Tibial nerve (tissue), 4 donors: ENCODE measurements at places on chromosomes 2 and 18. TPM values are rescaled to one million over a fixed set of nuclear protein-coding genes. Genes with fewer than 3 reads are reported as not detected.

DNA sequence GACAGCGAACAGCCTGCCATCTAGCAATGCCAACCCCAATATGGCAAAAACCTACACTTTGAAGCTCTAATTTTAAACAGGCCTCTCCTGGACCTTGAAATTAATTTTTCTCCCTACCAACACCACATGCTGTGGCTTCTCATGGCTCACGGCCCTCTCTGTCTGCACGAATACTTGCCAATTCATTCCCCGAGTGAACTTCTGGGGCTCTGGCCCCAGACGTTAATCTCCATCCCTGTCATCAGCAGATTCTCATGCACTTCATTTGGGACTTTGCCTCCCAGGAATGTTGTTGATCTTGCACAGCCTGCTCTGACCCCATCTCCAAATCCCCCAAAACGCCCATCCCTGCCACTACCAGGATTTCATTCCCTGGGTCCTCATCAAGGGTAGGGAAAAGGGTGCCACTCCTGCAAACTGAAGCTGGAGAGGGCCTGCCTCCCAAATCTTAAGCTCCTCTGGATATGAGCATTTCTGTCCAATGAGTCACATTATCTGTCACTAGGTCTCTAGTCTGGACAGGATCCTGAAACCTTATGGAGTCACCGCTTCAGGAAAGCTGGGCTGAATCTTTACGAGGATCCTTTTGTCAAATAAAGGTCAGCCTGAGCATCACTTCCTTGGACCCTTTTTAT lies 10.4 kb downstream of the FIGLA start:
- no peak overlapping the region for H3K27ac ChIP-seq
- no peak overlapping the region for H3K4me3 ChIP-seq
- no peaks in the 10 kb centered on the region for H3K36me3 ChIP-seq
- DNase-seq, result no peak
- no peaks in the 10 kb centered on the region for H3K4me1 ChIP-seq
- H3K27me3 ChIP-seq, result no peaks in the 10 kb centered on the region

GRCh38 chr2:221973902-221974301 lies 324.9 kb downstream of the PAX3 start:
- H3K27ac ChIP-seq, result no peak overlapping the region
- no peaks in the 10 kb centered on the region for H3K4me1 ChIP-seq
- no peak overlapping the region for H3K4me3 ChIP-seq
- H3K27me3 ChIP-seq, result no peaks in the 10 kb centered on the region
- H3K36me3 ChIP-seq, result no peaks in the 10 kb centered on the region
- DNase-seq, result no peak

DNA sequence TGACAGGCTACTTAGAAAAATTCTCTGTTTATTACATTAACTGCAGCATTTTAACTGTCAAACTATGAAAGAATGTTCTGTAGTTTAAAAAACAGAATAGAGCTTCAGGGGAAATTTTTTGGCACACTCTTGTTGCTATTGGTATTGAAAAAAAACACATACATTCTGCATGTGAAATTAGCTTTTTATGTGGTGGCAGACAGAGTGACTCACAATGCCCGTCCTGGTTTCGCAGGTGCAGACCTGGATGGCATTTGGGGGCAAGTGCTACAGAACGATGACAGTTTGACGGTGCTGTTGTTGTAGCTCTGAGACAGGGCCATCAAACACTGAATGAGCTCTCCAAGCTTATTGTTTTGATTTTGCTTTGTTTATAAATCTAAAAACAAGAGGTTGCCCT lies 105.0 kb upstream of the MAP3K20 start:
- no peak overlapping the region for H3K27ac ChIP-seq
- H3K27me3 ChIP-seq, result no peaks in the 10 kb centered on the region
- H3K4me1 ChIP-seq, result peaks cover 23% of the 10 kb centered on the region

- no peak for DNase-seq
- H3K4me3 ChIP-seq, result no peak overlapping the region
- H3K4me1 ChIP-seq, result no peaks in the 10 kb centered on the region
Measured at GRCh38 chr2:109482361-109482861, 131.4 kb downstream of the SEPTIN10 start.

DNA sequence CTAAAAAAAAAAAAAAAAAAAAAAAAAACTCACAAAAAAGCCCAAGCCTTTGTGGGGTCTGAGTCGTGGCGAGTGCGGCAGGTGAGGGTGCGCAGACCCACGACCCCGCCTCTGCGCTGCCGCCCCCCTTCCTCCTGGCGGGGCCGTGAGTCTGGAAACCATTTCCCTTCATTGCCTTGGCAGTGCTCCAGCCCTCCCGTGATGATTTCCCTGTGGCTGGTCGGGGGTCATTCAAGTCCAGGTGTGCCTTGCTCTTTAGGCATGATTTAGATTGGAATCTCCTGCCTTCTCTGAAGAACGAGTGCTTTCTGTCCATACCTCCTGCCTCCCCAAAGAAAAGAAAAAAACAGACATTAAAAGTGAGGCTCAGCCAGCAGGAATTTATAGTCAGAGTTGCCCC lies 161.8 kb downstream of the FAM210A start:
- no peaks in the 10 kb centered on the region for H3K27me3 ChIP-seq
- H3K4me1 ChIP-seq, result no peaks in the 10 kb centered on the region
- DNase-seq, result peak; percentile 40
- no peak overlapping the region for H3K4me3 ChIP-seq
- no peaks in the 10 kb centered on the region for H3K36me3 ChIP-seq
- H3K27ac ChIP-seq, result peak overlapping the region; percentile 89

- H3K36me3 ChIP-seq, result no peaks in the 10 kb centered on the region
- no peak overlapping the region for H3K27ac ChIP-seq
- no peak overlapping the region for H3K4me3 ChIP-seq
- no peaks in the 10 kb centered on the region for H3K27me3 ChIP-seq
- H3K4me1 ChIP-seq, result no peaks in the 10 kb centered on the region
Measured at GRCh38 chr2:64225491-64225890, 81.3 kb upstream of the PELI1 start.

PRADC1 gene
- total RNA-seq, result 31.5 TPM

LOXHD1 gene
- total RNA-seq, result 0.44 TPM

DNA sequence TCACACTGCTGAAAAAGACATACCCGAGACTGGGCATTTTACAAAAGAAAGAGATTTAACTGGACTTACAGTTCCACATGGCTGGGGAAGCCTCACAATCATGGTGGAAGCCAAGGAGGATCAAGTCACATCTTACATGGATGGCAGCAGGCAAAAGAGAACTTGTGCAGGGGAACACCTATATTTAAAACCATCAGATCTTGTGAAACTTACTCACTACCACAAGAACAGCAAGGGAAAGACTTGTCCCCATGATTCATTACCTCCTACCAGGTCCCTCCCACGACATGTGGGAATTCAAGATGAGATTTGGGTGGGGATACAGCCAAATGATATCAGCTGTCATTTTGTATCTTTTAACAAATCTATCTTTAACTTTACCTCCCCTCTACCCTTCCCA lies 251.1 kb upstream of the RASGRP3 start:
- H3K27ac ChIP-seq, result no peak overlapping the region
- H3K36me3 ChIP-seq, result no peaks in the 10 kb centered on the region
- no peak overlapping the region for H3K4me3 ChIP-seq

DNA sequence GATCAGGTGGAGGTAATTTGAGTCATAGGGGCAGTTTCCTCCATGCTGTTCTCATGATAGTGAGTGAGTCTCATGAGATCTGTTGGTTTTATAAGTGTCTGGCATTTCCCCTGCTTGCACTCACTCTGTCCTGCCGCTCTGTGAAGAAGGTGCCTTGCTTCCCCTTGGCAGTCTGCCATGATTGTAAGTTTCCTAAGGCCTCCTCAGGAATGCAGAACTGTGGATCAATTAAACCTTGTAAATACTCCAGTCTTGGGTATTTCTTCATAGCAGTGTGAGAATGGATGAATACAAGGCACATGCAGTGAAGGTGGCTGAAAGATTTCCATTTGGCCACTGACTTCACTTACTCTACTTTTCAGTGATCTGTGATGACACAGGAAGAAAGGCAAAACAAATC lies 133.7 kb downstream of the SH3BP4 start:
- DNase-seq, result no peak
- no peak overlapping the region for H3K27ac ChIP-seq
- H3K4me3 ChIP-seq, result no peak overlapping the region
- no peaks in the 10 kb centered on the region for H3K36me3 ChIP-seq

DNA sequence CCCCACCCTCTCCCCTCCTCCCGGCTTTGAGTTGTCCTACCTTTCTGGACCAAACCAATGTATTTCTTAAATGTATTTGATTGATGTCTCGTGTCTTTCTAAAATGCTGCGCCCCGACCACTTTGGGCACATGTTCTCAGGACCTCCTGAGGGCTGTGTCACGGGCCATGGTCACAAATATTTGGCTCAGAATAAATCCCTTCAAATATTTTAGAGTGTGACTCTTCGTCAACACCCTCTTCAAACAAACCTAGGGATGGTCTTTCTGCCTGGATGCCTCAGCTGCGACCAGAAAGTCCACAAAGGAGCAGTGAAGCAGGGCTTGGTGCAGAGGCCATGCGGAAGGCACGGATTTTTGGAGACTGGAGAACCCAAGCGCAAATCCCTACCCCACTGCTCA lies 1.1 kb upstream of the SLC35F6 start:
- no peak overlapping the region for H3K27ac ChIP-seq
- no peaks in the 10 kb centered on the region for H3K36me3 ChIP-seq
- no peak for DNase-seq
- no peaks in the 10 kb centered on the region for H3K4me1 ChIP-seq
- no peak overlapping the region for H3K4me3 ChIP-seq
- H3K27me3 ChIP-seq, result no peaks in the 10 kb centered on the region

GRCh38 chr2:203819434-203820133 lies 48.0 kb upstream of the CTLA4 start:
- no peak overlapping the region for H3K27ac ChIP-seq
- H3K4me3 ChIP-seq, result no peak overlapping the region
- no peaks in the 10 kb centered on the region for H3K27me3 ChIP-seq

GRCh38 chr18:67477522-67477921 lies 39.0 kb downstream of the DSEL start:
- no peaks in the 10 kb centered on the region for H3K4me1 ChIP-seq
- H3K27ac ChIP-seq, result no peak overlapping the region
- H3K36me3 ChIP-seq, result no peaks in the 10 kb centered on the region
- no peaks in the 10 kb centered on the region for H3K27me3 ChIP-seq
- no peak for DNase-seq

DNA sequence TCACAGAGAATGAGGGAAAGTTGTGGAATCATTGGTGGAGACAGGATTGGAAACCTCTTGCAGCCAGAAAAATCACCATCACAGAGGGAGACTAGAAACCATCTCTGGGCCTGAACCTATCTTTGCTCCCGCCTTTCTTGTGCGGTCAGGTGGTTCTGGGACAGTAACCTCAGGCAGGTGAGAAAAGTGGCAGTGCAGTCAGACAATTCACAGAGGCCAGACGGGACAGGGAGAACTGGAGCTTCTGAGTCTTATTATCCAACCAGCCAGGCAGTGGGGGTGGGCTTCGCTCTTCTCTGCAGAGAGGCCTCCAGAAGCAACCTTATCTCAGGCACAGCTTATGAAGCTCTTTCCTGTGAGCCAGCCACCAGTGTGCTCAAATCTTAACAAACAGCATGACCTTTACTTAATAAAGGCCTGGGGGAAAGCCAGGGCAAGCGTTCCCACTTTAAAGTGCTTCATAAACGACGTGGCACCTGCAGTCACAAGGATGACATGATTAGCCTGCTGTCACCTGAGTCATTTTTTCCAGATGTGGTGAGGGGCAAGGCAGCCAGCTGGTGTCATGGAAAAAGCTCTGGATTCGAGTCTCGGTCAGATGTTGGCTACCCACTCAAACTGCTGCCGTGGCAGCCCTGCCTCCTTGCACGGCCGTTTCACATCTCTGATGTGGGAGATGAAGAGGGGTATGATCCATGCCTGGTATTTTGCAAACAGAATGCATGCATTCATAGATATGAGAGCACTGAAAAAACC lies 109.7 kb downstream of the B3GNT2 start:
- no peak overlapping the region for H3K4me3 ChIP-seq
- no peaks in the 10 kb centered on the region for H3K27me3 ChIP-seq
- no peak overlapping the region for H3K27ac ChIP-seq
- H3K36me3 ChIP-seq, result no peaks in the 10 kb centered on the region
- no peaks in the 10 kb centered on the region for H3K4me1 ChIP-seq
- DNase-seq, result no peak

GRCh38 chr18:21933931-21934765 lies 193.6 kb downstream of the MIB1 start:
- no peak overlapping the region for H3K4me3 ChIP-seq
- DNase-seq, result no peak
- H3K27me3 ChIP-seq, result no peaks in the 10 kb centered on the region
- H3K4me1 ChIP-seq, result no peaks in the 10 kb centered on the region
- H3K27ac ChIP-seq, result no peak overlapping the region

DNA sequence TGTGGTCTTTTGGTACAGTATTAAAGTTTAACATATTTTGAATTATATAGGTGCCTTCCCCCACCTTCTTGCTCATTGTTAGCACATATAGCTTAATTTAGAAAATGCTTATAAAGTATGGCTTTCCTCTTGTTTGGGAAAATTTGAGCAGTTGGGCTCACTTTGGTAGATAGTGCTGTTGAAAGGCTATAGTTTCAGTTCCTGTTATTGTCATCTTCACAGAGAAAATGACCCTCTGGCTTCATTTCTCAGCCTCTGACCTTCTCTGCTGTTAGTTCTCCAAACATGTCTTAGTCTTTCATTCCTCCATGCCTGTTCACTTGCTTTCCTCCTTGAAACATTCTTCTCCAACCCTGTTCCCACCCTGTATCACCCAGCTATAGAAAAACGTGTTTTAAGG lies 200.6 kb downstream of the WDR7 start:
- no peak overlapping the region for H3K27ac ChIP-seq
- H3K27me3 ChIP-seq, result no peaks in the 10 kb centered on the region
- no peaks in the 10 kb centered on the region for H3K4me1 ChIP-seq
- no peaks in the 10 kb centered on the region for H3K36me3 ChIP-seq

GRCh38 chr2:10234013-10234306 lies 68.7 kb upstream of the HPCAL1 start:
- H3K27ac ChIP-seq, result no peak overlapping the region
- no peaks in the 10 kb centered on the region for H3K27me3 ChIP-seq
- no peaks in the 10 kb centered on the region for H3K36me3 ChIP-seq
- DNase-seq, result no peak
- H3K4me1 ChIP-seq, result no peaks in the 10 kb centered on the region

- H3K27ac ChIP-seq, result no peak overlapping the region
- no peak overlapping the region for H3K4me3 ChIP-seq
- H3K36me3 ChIP-seq, result peaks cover 12% of the 10 kb centered on the region
- DNase-seq, result no peak
- no peaks in the 10 kb centered on the region for H3K4me1 ChIP-seq
Measured at GRCh38 chr2:86513948-86514660, 49.1 kb downstream of the CHMP3 start.

- H3K27ac ChIP-seq, result no peak overlapping the region
- no peak overlapping the region for H3K4me3 ChIP-seq
- no peak for DNase-seq
- peaks cover 13% of the 10 kb centered on the region for H3K4me1 ChIP-seq
- peaks cover 14% of the 10 kb centered on the region for H3K36me3 ChIP-seq
- no peaks in the 10 kb centered on the region for H3K27me3 ChIP-seq
Measured at GRCh38 chr2:241224851-241225438, 36.5 kb downstream of the ANO7 start.

- no peaks in the 10 kb centered on the region for H3K4me1 ChIP-seq
- no peak overlapping the region for H3K27ac ChIP-seq
- H3K27me3 ChIP-seq, result no peaks in the 10 kb centered on the region
- no peaks in the 10 kb centered on the region for H3K36me3 ChIP-seq
- H3K4me3 ChIP-seq, result no peak overlapping the region
- DNase-seq, result no peak
Measured at GRCh38 chr2:84856787-84857186, 24.1 kb downstream of the TRABD2A start.
